ENCODE measurements at places on chromosomes 6 and 20.
A peak's percentile ranks its signal among the peaks of the same experiment; 100 is the strongest.

DNA sequence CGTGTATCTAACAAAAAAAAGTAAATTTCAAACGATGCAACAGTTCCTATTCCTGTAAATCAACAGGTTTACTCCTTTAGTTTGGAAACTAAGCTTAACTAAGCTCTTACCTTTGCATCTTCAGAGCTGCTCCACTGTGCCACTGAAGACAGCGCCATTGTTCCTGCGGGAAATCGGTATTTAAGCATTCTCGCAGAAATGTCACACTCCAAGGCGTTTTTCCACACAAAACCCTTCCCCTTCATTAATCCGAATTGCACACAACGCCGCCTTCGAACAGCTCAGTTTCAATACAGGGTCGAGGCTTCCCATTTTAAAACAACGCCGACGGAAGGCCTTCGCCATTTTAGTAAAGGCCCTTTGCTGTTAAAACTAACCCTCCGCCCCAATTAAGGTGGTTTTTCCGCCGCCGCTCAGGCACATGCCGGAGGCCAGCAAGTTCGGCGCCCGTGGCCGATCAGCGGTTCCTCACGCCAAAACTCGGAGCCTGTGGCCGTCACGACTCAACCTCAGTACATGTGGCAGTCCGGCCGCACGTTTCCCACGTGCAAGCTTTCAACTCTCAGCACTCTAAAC is 35.4 kb upstream of the SYNCRIP start:
- no peak for DNase-seq

DNA sequence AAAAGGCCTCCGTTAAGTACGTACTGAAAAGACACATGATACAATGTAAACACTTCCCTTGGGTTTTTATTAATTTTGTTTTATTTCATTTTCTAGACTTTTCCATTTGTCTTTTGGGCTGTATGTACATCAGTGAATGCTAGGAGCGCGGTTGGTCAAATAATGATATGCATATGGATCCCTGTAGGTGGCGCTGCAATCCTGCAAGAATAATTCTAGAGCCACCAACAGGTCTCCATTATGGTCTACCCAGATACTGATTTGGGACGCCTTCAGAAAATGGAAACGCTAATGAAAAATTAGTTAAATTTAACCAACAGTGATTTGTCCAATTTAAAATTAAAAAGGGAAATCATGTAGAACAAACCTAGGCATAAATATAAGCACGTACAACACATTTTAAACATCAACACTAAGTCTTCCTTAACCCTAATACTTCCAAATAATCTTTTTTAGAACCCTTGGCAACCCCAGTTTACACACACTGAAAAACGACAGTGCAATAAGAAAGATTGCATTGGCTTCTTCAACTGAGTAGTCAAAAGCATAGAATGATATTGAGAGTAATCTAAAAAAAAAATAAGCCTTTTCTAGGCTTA is 433.5 kb downstream of the RFPL4B start:
- DNase-seq = peak; percentile 17

- DNase-seq = no peak
Observed at GRCh38 chr6:163459536-163459935, 45.0 kb downstream of the QKI start.

GRCh38 chr6:132893772-132894490 is 79.6 kb downstream of the RPS12 start:
- DNase-seq = no peak

- DNase-seq = no peak
Observed at GRCh38 chr6:85580878-85581267, 12.8 kb downstream of the SNX14 start.

DNA sequence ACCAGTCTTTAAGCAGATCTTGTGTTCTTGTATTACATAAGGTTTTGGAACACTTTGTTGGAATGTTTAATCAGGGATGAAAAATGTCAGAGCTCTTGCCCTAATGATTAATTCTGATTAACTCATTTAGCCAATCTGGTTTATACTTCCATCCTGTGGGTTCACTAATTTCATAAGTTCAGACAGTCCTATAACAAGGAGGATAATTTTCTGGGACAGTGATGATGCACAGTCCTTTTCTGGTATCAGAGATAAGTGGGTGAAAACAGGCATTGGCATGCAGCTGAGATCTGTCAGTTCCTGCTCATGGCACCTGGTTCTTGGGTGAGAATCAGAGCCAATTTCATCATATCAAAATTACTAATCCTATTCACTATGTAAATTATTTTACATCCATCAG is 125.0 kb upstream of the LAMA2 start:
- DNase-seq = no peak

Data from NCI-H774 (cell line).